ENCODE measurements at places on chromosomes 3 and 15.

GRCh38 chr3:191425322-191425734 is 35.6 kb upstream of the PYDC2 start:
- no peak overlapping the region for H3K4me3 ChIP-seq
- no peaks in the 10 kb centered on the region for H3K4me1 ChIP-seq
- H3K36me3 ChIP-seq, result no peaks in the 10 kb centered on the region
- no peak overlapping the region for H3K27ac ChIP-seq
- no peak for DNase-seq

DNA sequence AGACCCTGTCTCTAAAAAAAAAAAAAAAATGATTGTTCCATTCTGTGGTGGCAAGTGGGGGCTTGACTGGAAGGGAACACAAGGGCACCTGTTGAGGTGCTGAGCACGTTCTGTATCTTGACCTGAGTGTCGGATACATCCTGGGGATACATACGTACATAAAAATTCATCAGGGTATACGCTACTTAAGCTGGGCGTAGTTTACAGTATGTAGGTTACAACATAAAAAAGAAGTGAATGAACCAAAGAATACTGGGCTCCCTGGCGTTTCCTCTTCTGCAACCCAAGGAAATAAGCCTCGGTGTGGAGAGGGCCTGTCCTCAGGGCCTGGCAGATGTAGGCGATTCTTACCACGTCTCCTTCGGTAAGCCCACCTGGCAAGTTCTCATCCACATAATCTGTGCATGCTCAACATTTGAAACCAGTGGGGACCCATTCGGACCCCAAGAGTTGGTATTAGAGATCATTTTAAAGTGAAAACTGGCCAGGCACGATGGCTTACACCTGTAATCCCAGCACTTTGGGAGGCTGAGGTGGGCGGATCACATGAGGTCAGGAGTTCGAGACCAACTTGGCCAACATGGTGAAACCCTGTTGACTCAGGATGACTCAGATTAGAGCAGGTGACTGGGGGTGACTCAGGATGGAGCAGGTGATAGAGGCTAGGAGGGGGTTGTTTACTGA is 5.1 kb upstream of the MUC20 start:
- peaks cover 30% of the 10 kb centered on the region for H3K36me3 ChIP-seq
- peak; percentile 25 for DNase-seq
- H3K27ac ChIP-seq, result no peak overlapping the region
- no peak overlapping the region for H3K4me3 ChIP-seq
- peaks cover 3% of the 10 kb centered on the region for H3K4me1 ChIP-seq

DNA sequence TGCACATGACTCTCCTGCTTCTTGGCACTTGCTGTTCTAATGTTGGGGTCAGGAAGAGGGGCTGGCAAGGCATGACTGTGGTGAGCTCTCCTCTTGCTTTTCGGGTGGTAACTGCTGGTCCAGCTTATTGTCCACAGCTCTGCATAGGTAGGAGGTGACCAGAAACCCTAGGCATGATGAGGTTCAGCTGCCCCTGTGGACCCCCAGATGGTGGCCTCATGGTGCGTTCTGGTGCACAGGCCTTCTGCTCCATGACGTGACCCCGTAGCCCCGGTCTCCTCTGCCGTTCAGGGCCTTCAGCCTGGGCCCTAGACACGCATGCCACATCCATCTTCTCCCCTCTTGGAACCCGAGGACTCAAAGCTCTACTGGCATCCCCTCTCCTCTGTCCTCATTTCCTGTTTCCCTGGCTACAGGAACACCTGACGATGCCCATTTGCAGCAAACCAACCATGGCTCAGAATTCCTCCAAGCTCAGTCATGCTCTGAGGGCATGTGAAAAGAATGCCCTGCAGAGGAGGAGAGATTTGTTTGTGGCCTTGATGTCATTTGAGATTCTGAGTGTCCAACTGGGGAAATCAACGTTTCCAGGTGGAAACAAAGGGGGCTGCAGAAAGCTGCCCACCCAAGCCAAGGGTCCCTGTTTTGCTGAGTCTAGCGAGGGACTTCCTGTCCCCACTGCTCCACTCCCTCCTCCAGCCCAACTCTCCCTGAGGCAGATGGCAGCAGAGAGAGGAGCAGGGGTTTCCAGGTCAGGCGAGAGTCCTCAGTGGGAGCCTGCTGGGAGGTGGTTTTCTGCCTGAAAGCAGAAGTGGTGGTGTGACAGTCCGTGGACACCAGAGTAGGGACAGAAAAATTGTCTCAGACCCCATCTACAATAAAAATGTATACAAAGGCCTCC is 198.7 kb upstream of the LYSMD4 start:
- no peak for DNase-seq
- H3K27ac ChIP-seq, result no peak overlapping the region
- H3K36me3 ChIP-seq, result no peaks in the 10 kb centered on the region
- H3K4me1 ChIP-seq, result peaks cover 9% of the 10 kb centered on the region
- H3K27me3 ChIP-seq, result peaks cover 8% of the 10 kb centered on the region

DNA sequence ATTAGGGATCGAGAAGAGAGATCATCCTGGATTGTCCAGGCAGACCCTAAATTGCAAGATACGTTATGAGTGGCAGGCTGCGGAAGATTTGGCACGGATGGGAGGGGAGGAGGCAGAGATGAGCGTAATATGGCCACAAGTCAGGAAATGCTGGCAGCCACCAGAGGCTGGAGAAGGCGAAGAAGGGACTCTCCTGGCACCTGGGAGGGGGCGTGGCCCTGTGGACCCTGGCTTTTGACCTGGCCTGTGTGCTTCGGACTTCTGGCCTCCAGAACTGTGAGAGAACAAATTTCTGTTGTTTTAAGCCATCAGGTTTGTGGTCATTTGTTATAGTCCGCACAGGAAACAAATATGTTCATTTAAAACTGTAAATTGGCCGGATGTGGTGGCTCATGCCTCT is 31.9 kb upstream of the IGF1R start:
- no peaks in the 10 kb centered on the region for H3K27me3 ChIP-seq
- no peaks in the 10 kb centered on the region for H3K36me3 ChIP-seq
- no peaks in the 10 kb centered on the region for H3K4me1 ChIP-seq
- no peak overlapping the region for H3K27ac ChIP-seq
- H3K4me3 ChIP-seq, result no peak overlapping the region
- no peak for DNase-seq

GRCh38 chr3:149195221-149195620 is 26.4 kb downstream of the CP start:
- no peak overlapping the region for H3K4me3 ChIP-seq
- H3K4me1 ChIP-seq, result peaks cover 2% of the 10 kb centered on the region
- no peak overlapping the region for H3K27ac ChIP-seq

DNA sequence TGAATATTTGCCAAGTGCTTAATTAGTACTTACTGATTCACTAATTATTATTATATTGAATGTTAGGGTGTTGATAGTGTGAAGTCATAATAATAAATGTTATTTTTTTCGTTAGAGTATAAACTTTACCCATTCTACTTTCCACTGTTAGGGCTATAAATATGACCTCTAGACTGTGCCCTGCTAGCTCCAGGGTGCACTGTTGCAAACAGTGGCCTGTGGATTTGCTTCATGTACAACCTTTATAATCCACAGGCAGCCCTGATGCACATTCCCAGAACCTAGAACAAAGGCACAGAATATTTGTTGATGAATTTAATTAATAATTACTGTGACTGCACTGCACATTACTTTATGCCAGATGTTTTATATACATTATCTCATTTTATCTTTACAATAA is 28.8 kb upstream of the LEKR1 start:
- no peak overlapping the region for H3K27ac ChIP-seq
- no peak for DNase-seq
- H3K4me1 ChIP-seq, result peaks cover 2% of the 10 kb centered on the region
- no peaks in the 10 kb centered on the region for H3K36me3 ChIP-seq
- no peaks in the 10 kb centered on the region for H3K27me3 ChIP-seq

DNA sequence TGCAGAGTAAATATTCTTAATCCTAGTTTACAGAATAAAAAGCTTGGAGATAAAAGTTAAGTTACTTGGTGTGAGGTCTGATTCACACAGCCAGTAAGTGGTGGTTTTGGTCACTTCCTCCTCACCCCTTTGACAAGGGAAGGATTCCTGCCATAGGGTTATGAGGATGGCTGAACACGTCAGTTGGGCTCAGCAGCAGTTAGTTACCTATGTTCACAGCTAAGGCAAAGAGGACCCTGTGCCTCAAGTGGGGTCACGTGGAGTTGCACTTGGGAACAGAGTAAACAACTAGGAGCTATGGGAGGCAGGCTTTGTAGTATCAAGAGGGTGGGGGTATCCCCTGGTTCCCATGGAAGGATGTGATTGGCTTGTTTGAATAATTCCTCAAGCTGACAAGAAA is 232.2 kb downstream of the UBE2E2 start:
- no peaks in the 10 kb centered on the region for H3K27me3 ChIP-seq
- H3K4me3 ChIP-seq, result no peak overlapping the region
- no peak overlapping the region for H3K27ac ChIP-seq
- peaks cover 2% of the 10 kb centered on the region for H3K4me1 ChIP-seq
- DNase-seq, result no peak

GRCh38 chr3:37987751-37988179 is 2.8 kb upstream of the VILL start:
- DNase-seq, result peak; percentile 34
- H3K4me3 ChIP-seq, result no peak overlapping the region
- peaks cover 4% of the 10 kb centered on the region for H3K4me1 ChIP-seq
- H3K27ac ChIP-seq, result no peak overlapping the region

DNA sequence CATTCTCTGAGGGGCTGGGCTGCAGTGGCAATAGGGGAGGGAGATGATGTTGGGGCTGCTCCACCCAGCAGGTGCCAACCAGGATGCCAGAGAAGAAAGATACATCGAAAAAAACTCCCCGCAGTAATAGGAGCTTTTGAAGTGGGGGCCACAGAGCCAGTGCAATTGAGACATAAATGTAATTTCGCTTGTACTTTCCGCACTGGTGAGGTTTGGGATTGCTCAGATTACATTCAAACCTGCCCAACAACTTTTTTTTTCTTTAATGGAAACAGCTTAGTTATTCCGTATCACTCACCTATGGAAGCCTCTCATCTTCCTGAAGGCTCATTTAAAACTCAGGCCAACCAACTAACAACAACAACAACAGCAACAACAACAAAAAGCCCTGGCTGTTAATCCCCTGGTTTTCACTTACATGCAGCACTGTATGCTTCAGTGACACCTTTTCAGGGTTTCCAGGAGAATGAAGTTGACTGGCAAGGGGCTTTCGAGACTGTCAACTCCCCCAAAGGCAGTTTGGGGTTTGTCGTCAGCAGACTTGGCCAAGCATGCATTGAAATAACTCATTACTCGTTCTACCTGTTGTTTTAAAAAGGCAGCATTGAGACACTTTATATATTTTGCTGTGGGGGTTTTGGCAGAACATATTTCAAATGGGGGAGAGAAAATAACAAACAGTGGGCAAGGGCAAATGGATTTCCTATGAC is 163.8 kb downstream of the EBLN2 start:
- no peak for DNase-seq
- H3K36me3 ChIP-seq, result no peaks in the 10 kb centered on the region
- H3K4me3 ChIP-seq, result no peak overlapping the region
- no peak overlapping the region for H3K27ac ChIP-seq

GRCh38 chr3:168284728-168285127 is 189.0 kb upstream of the GOLIM4 start:
- no peaks in the 10 kb centered on the region for H3K27me3 ChIP-seq
- no peak overlapping the region for H3K4me3 ChIP-seq
- no peaks in the 10 kb centered on the region for H3K4me1 ChIP-seq
- no peaks in the 10 kb centered on the region for H3K36me3 ChIP-seq

DNA sequence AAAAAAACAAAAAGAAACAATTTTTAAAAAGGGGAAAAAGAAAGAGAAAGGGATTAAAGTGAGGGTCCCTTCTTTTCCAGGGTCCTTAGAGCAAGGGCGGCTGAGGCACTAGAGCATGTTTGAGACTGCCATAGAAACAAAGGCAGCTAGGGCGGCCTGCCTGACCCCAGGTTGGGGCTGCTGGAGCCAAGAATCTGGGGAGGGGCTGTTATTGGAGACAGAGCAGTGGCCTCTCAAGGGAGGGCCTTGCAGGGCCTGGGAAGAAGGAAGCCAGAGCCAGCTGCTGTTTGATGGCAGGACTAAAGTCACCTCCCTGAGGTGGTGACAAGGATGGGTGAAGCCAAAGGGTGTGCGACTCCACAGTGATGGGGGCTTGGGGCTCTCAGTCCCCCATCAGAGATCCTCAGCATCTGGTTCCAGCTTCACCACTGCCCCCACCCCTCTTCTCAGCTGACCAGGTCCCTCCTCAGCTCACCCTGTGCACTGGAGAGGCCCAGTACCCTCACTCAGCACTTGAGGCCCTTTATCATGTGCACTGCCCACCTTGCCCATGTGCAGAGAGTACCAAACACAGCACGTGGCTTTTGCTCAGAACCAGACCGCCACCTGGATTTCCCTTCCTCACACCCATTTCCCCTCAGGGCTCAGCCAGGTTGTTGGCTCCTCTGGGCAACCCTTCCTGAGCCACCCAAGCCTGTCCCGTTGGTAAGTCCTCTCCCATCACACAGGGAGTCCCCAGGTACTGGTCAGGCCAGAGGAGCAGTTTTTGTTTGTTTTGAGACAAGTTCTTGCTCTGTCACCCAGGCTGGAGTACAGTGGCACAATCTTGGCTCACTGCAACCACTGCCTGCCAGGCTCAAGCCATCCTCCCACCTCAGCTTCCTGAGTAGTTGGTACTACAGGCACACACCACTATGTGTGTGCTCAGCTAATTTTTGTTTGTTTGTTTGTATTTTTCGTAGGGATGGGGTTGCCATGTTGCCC is 1.7 kb downstream of the TMEM89 start:
- H3K27ac ChIP-seq, result no peak overlapping the region
- DNase-seq, result no peak
- H3K4me3 ChIP-seq, result no peak overlapping the region
- peaks cover 3% of the 10 kb centered on the region for H3K4me1 ChIP-seq
- no peaks in the 10 kb centered on the region for H3K36me3 ChIP-seq

DNA sequence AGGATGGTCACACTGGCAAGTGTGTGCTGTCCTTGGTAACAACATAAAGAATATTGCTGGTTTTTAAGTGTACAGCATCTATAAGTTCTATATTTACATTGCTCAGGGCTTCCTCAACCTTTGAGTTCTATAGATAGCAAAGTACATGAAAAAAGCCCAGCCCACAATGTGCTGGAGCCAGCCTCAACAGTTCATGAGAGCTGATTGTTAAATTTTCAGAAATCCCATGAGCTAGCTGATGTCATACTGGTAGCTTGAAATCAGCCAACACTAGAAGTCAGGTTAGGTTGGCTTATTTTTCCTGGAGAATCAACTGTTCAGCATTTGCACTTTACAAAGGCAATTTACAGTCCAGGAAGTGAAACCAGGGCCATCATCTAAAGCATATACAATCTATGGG is 102.8 kb downstream of the STRIT1 start:
- no peaks in the 10 kb centered on the region for H3K36me3 ChIP-seq
- no peaks in the 10 kb centered on the region for H3K27me3 ChIP-seq
- H3K4me1 ChIP-seq, result no peaks in the 10 kb centered on the region
- no peak overlapping the region for H3K4me3 ChIP-seq

Data from mesenchymal stem cell (in vitro differentiated cells and primary cell).